ENCODE measurements at places on chromosomes 6 and 20. TPM values are rescaled to one million over a fixed set of nuclear protein-coding genes. Genes with fewer than 3 reads are reported as not detected.

Gene KIAA0408
- total RNA-seq = 2.6 TPM

Gene CASS4
- total RNA-seq = 3.5 TPM

GRCh38 chr6:132961122-132961521, 146.8 kb downstream of the RPS12 start:
- H3K36me3 ChIP-seq = no peaks in the 10 kb centered on the region
- H3K4me1 ChIP-seq = no peaks in the 10 kb centered on the region
- H3K27ac ChIP-seq = no peak overlapping the region
- H3K4me3 ChIP-seq = no peak overlapping the region
- DNase-seq = no peak

Gene F13A1
- not detected for total RNA-seq

Gene POM121L2
- total RNA-seq = not detected

Data from activated CD8-positive, alpha-beta T cell treated with anti-CD3 and anti-CD28 coated beads for 36 hours (primary cell).